Thymus (tissue), 14 donors: ENCODE measurements at places on chromosomes 3 and 15.

GRCh38 chr3:42685363-42685881, at the start of gene KLHL40:
Gene KLHL40 (plus strand): TSS chr3:42685537. CDS start chr3:42685619, 82 bp downstream.
- peaks cover 42% of the 10 kb centered on the region for H3K27me3 ChIP-seq
- no peak for DNase-seq
- H3K4me3 ChIP-seq = no peak within 1 kb of the TSS
- H3K4me1 ChIP-seq = no peaks in the 10 kb centered on the region
- H3K27ac ChIP-seq = no peak within 1 kb of the TSS
- H3K36me3 ChIP-seq = no peaks in the 10 kb centered on the region

GRCh38 chr3:30440880-30441279, 165.5 kb upstream of the TGFBR2 start:
- no peak overlapping the region for H3K27ac ChIP-seq
- DNase-seq = no peak
- no peaks in the 10 kb centered on the region for H3K27me3 ChIP-seq
- H3K4me1 ChIP-seq = peaks cover 6% of the 10 kb centered on the region

GRCh38 chr3:194952841-194953241, 267.2 kb downstream of the FAM43A start:
- no peaks in the 10 kb centered on the region for H3K27me3 ChIP-seq
- DNase-seq = no peak
- H3K4me1 ChIP-seq = peaks cover 6% of the 10 kb centered on the region

DNA sequence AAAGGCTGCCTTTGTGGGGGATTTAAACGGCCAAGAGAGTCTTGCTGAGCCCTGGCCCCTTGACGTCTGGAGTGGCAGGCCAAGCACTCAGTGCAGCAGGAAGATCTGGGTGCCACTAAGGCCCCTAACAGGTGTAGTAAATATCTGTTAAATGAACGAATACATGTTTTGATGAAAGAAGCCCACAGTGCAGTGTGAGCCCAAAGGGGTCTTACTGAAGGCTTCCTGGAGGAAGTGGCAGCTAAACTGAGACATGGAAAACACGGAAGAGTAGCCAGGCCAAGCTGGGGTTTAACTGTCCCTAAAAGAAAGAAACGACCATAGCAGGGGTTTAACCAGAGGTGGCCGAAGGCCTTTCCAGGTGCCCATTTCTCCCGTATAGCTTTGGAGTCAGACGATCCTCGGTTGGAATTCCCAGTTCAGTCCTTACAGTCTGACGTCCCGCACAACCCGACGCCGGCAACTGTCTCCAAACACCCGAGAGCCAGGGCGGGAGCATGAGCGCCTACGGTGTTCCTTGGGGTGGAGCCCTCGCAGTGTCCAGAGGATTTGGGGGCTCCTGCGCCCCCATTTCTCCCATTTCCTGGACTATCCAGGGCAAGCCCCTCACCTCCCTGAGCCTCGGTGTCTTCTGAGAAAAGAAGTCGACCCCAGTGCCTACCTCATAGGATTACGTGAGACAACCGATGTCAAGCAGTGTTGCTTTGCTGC, 910 bp upstream of the ABHD6 start:
- peaks cover 23% of the 10 kb centered on the region for H3K27me3 ChIP-seq
- peak overlapping the region; percentile 71 for H3K4me3 ChIP-seq
- no peak for DNase-seq
- H3K27ac ChIP-seq = no peak overlapping the region

DNA sequence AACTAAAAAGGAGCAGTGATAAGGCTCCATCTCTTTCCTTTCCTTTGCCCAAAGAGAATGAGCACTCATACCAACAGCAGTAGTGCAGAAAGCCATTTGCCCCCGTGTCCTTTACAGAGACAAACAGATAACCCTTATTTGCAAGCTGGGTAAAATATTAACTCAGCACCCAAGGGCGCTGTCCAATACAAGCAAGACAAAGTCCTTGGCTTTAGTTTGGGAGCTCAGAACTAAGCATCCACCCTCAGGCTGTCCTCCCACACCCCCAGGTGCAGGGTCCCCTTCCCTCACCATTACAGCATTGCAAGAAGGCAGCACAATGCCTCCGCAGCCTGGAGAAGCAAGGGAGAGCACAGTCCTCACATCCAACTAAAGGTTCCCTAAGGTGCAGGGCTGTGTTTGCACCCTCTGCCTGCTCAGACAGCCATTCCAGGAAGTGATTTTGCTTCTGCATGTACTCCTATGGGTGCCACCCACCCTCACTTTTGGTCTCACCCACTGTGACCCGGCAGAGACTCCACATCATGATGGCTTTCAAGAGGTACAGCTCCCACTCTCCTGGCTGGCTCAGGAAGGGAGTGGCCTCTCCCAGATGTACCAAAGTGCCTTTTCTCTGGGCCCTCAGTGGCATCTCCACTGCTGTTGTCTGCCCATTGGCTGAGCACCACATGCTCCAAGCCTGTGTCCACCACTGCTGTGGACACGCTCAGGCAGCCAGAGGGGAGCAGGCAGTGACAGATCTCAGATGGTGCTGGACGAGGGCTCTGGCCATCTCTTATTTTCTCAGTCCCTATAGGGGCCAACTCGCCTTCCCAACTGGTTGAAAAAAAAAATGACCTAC, 34.1 kb upstream of the HES1 start:
- H3K4me1 ChIP-seq = no peaks in the 10 kb centered on the region
- H3K27ac ChIP-seq = no peak overlapping the region
- no peak for DNase-seq
- H3K36me3 ChIP-seq = no peaks in the 10 kb centered on the region
